ENCODE measurements at places on chromosomes 2 and 18. TPM values are rescaled to one million over a fixed set of nuclear protein-coding genes. Genes with fewer than 3 reads are reported as not detected.

- no peak for ATAC-seq
Observed at GRCh38 chr2:176083796-176084261, at the start of gene EVX2. Gene EVX2 (minus strand): TSS chr2:176083962. CDS start chr2:176083776, 186 bp downstream.

The GLI2 gene
- 0.71 TPM for total RNA-seq

DNA sequence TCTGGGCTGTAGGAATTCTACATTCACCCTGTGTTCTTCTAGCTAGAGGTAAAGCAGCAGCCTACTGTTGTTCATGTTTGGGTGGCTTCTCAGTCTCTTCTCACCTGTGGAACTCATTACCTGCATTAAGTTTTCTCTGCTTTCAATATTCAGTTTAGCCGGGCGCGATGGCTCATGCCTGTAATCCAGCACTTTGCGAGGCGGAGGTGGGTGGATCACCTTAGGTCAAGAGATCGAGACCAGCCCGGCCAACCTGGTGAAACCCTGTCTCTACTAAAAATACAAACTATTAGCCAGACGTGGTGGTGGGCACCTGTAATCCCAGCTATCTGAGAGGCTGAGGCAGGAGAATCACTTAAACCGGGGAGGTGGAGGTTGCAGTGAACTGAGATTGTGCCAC, 139.8 kb upstream of the UBE2E3 start:
- no peak for ATAC-seq

DNA sequence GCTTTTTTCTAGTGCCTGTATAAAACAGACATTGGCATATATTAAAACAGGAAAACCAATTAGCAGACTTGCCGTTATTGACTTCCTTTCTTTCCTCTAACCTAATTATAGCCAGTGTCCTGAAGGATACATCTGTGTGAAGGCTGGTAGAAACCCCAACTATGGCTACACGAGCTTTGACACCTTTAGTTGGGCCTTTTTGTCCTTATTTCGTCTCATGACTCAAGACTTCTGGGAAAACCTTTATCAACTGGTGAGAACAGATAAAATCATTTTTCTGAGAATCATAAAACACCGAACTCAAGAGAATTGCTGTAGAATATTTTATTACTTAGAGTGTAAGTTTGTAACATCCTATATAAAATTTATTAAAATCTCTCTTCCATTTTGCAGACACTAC, 74.3 kb downstream of the SCN2A start:
- no peak for ATAC-seq

DNA sequence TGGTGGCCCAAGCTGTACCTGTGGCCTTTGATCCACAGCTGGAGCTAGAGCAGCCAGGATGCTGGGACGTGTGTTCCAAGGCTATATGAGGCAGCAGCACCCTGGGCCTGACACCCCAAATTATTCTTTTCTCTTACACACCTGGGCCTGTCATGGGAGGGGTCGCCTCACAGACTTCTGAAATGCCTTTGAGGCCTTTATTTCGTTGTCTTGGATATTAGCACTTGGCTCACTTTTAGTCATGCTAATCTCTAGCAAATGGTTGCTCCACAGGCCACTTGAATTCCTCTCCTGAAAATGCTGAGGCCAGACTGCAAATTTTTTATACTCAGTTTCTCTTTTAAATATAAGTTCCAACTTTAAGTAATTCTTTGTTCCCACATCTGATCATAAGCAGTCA, 22.0 kb upstream of the IL1R2 start:
- no peak for ATAC-seq

The GAREM2 gene
- total RNA-seq = 1.0 TPM

The CAPN14 gene
- total RNA-seq = not detected

DNA sequence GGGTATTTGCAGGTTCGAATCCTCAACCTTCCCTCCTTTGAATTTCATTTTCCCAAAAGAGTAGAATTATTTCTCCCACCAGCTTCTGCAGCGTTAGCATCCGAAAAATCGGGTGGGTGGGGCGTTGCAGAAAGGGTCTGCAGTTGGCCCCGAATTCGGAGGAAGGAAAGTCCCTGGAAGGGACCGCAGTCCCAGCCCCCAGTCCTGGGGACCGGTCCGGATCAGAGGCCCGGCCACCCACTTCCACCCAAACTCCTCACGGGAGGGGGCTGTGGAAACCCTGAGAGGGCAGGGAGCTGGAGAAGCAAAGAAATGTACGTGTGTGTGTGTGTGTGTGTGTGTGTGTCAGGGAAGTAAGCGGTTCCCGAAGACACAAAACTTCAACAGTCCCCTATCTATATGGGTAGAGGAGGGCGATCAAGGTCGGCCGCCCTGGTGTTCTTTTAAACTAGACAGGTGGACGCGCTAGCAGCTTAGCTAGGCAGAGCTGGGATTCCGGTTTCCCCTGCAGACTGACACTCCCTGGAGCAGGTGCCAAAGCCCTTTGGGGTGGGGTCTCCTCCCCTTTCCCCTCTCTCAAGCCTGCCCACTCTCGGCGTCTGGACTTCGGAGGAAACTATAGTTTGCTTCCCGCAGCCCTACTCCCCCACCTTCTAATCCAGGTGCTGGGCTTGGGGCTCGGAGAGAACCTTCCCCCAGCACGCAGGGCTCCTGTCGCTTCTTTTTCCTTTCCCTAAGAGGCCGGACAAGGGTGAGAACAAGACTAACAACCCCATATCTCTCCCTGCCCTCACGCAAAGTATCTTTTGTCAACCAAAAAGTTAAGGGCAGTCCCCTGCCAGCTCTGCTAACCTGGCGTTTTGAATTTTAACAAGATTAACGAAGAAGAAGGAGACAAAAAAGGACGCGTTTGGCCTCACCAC, 4.8 kb upstream of the ONECUT2 start:
- ATAC-seq = no peak

All from motor neuron (in vitro differentiated cells).